ENCODE measurements at places on chromosomes 6 and 20. TPM values are rescaled to one million over a fixed set of nuclear protein-coding genes. Genes with fewer than 3 reads are reported as not detected.

Gene ZC3H12D
- total RNA-seq = 3.0 TPM

Gene MYH7B
- 0.06 TPM for total RNA-seq

Gene HLA-DQA2
- 1.5 TPM for total RNA-seq

Gene APOBEC2
- total RNA-seq = not detected

Gene COL21A1
- 1.3 TPM for total RNA-seq

Gene RSPH9
- not detected for total RNA-seq

Gene TREM1
- total RNA-seq = 20.6 TPM

Gene MBOAT1
- total RNA-seq = 6.3 TPM

Gene SAMD3
- 0.84 TPM for total RNA-seq

DNA sequence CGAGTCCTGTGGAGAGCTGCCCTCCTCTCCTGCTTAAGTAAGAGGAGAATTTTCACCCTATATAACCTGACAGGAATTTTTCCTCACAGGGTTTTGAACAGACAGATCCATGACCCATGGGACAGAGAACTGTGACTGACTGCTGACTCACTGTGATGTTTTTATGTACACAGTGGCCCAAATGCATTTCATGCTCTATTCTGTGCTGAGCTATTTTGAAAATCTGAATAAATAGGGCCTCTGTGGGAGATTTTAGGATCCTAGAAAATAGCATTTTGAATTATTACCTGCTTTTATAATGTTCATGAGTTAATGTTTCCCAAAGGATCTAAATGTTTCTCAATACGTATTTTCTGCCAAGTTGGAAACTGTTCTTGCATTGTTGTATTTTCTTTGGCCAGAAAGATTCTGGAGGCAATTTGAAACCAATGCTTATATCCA is 577.4 kb downstream of the HTR1B start:
- DNase-seq = no peak

DNA sequence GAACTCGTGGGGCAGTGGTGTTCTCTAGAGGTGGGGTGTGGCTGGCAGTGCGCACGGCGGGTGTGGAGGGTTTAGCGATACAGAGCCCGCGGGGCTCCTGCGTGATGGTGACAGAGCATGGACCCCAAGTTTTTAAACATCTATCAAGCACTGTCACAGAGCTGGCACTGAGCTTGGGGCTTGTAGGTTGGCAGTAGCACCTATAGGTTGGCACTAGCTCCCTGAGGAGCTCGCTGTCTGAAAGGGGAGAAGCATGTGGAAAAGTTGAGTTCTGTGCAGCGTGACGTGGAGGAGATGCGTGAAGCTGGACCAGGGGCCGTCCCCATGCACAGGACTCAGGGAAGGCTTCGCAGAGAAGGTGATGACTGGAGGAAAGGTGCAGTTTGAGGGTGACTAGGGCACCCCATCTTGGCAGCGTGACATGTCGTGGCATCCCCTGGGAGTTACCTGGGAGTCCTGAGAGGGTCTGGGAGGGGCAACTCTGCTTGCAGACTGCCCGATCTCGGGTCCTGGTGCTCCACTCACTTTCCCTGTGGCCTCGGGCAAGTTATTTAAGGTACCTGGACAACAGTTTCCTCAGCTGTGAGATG is 122.0 kb downstream of the CDH4 start:
- DNase-seq = no peak

- no peak for DNase-seq
Observed at GRCh38 chr6:129749749-129750120, 39.8 kb upstream of the ARHGAP18 start.

- DNase-seq = no peak
Observed at GRCh38 chr6:5086294-5086890, 1.3 kb downstream of the PPP1R3G start.

- no peak for DNase-seq
Observed at GRCh38 chr6:1624058-1624850, 14.5 kb downstream of the FOXC1 start.

- DNase-seq = no peak
Observed at GRCh38 chr6:56640374-56640773, 2.3 kb downstream of the DST start.

GRCh38 chr20:48841196-48841874 is 13.5 kb upstream of the PREX1 start:
- no peak for DNase-seq

GRCh38 chr6:563863-564262 is 93.0 kb downstream of the HUS1B start:
- DNase-seq = no peak

DNA sequence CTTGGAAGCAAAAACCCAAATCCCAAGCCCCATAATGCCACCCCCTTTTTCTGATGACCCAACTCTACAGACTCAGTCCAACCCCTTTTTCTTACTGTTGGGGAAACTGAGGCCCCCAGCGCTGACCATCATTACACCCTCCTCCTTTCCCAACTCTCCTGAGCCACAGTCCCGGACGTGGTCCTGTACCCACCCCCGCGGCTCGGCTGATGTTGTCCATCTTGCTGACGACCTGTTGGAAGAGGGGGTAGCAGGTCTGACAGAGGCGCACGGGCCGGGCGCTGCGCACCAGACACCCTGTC is 533 bp downstream of the OSTM1 start:
- peak; percentile 91 for DNase-seq

DNA sequence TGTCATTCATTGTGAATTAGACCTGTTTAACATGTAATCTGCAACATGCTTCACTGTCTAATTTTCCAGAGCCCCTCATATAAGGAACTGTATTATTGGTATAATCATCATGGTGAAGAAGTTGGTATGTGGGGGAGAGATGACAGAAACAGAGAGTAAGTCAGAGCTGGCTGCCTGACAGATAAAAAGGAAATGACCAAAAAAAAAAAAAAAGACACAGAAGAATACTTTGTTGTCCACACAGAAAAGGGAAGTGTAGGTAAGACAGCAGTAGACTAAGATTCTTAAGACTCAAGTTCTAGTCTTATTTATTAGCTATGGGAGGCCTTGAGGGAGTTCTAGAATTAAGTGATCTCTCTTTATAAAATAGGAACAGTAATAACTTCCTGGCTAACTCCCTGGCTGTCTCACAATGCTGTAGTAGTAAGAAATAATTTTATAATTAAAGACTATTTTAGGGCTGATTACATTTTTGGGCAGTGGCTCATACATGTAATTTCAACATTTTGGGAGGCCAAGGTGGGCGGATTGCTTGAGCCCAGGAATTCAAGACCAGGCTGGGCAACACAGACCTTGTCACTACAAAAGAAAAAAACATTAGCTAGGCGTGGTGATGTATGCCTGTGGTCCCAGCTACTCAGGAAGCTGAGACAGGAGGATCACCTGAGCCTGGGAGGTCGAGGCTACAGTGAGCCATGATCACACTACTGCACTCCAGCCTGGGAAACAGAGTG is 102.5 kb downstream of the PRL start:
- no peak for DNase-seq

DNA sequence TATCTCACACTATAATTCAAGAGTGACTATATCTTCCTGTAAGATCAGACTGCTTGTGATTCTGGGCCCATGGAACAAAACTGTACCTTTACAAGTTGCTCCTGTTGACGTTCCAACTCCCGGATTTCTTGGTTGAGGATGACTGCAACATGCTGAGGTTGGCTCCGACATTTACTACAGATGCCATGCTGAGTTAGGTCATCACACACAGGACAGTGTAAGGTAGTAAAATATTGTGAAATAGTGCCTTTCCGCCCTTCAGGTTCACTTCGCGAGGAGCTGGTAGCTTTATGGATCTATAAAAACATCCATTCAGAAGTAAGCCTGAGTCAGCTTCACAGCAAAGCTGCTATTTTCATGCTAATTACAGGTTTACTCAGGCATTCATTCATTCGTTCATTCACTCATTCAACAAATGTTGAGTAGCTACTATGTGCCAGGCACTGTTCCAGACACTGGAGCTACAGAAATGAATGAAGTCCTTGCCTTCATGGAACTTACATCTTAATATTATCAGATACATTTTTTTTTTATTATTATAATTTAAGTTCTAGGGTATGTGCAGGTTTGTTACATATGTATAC is 175.7 kb downstream of the REV3L start:
- no peak for DNase-seq

DNA sequence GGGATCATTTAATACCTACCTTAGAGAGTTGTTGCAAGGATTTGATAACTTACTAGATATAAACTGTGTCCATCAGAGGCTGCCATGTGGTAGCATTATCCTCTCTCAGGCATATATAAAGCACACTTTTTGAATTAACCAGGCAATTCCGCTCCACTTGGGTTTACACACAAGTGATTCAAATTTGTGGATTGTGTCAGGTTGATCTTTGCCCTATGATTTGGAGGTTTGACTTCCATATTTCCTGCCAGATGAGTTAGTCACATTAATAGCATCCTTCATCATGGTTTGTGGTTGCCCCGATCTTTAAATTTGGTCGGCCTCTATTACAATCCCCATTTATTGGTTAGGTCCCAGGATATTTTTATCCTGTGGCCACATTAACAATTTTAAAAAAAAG is 44.8 kb upstream of the CTAGE9 start:
- no peak for DNase-seq

- no peak for DNase-seq
Observed at GRCh38 chr6:152697634-152698033, at the start of gene MYCT1. MYCT1 (plus strand) TSS chr6:152697897; CDS start chr6:152697903, 6 bp downstream.

Measured in mesenteric fat pad (tissue), 1 donor.